Urinary bladder (tissue), 4 donors: ENCODE measurements at places on chromosomes 5 and 9.

DNA sequence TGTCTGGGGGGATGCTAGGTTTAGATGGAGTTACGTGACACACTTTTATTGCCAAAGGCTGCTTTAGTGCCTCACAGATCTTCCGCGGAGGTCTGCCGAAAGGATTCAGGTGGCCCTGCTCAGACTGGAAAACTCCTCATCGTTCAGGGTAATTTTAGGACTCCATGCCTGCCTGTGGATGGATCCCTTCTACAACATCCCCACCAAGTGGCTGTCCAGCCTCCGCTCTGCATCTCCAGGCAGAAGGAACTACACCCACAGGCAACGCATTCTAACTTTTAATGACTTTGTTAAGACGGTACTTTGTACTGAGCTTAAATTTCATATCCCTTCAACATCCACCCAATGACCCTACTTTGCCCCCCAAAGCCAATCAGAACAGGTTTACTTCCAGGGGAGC lies 29.4 kb downstream of the ATPSCKMT start:
- DNase-seq: no peak

DNA sequence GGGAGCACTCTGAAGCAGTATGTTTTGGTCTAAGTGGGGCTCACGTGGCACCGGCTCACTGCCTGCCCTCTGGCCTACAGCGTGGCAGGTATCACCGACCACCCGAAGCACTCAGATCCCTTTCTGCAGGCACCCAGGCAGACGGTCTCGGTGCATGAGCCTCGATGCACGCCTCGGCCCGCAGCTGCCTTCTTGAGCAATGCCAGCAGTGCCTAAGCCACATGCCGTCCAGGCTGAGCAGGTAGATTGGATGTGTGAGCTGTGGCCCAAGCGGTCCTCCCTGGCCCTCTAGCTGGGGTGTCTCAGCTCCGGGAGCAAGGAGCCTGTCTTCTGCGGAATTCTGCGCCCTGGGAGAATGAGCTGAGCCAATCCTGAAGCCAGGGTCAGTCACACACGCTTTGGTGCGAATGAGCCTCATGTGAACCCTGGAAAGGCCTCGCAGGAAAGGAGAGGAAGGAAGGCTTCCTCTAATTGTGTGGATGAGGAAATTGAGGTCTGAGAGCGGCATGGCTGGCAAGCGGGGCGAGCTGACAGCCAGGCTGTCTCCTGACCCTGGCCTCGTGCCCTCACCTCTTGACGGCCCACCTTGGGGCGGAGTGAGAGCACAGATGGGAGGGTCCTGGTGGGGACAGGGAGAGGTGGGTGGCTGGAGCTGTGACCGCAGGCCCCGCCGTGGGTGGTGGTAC lies 14.4 kb downstream of the RXRA start:
- DNase-seq: no peak

DNA sequence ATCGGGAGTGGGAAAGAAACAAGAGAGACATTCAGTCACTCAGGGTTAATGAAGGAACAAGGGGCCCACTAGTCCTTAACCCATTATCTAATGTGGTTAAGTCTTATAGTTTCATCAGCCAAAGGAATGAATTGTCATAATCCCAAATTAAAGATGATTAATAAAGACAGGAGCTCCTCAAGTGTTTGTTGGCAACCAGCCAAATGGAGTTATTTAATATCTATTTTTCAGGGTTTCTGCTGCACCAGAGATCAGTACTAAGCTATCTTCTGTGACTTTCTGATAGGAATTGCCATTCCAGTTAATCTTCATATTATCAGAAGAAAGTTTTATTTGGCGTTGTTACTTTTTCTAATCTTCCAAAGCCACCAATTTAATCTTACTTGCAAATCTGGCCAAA lies 34.0 kb upstream of the FCHO2 start:
- no peak for DNase-seq

GRCh38 chr5:168347368-168348083 lies 56.1 kb downstream of the WWC1 start:
- DNase-seq: no peak

DNA sequence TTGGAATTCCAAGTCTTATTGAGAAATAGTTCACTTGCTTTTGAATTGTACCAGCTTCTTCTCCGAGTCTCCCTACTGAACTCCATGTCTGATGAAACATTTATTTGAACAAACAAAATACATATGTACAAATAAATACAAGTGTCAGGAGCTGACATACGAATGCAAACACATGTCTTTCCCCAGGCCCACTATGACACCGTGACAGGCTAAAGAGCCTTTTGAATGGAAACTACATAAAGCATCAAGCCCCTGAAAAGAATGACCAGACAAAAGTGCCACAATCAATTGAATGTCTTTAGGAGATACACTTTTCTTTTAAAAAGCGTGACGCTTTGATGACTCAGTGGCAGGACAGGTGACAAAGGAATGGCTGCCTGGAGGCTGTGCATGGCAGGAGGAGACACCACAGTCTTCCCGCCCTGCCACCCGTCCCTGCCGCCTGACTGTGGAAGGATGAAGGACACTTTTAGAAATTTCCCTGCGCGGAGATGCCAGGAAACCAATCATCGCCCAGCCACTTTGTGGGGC lies 112.4 kb upstream of the BNC2 start:
- DNase-seq: no peak

DNA sequence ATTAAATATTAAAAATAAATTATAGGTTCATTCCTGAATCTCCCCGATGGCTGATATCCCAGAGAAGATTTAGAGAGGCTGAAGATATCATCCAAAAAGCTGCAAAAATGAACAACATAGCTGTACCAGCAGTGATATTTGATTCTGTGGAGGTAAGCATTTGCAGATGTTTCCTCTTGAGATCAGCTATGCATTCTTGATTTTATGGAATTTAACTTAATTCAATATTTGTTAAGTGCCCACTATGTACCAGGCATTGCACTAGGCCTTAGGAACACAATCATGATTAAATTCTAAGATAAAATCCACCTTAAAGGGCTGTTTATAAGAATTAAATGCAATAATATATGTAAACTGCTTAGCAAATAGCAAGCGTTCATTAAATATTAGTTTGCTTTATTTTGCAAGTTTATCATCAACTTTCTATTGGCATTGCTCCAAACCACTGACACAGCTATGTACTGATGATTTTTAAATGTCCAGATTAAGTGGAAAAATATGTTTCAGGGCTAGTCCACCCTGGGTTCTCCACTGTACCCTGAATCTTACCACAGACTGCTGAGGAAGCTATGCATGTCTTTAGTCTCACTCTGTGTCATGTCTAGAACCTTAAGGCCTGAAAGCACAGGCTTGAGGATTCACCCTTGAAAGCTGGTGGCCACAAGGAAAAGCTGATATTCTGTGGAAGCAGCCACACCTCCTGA lies 33.2 kb downstream of the SLC22A4 start:
- DNase-seq: no peak
